Left renal cortex interstitium (tissue), 4 donors: ENCODE measurements at places on chromosomes 5 and 9.

GRCh38 chr5:132825033-132825833, 5.2 kb downstream of the SHROOM1 start:
- DNase-seq, result no peak

GRCh38 chr9:38639577-38639940, 19.2 kb upstream of the ANKRD18A start:
- no peak for DNase-seq

- no peak for DNase-seq
Observed at GRCh38 chr5:141850244-141850768, 27.9 kb downstream of the PCDH1 start.

DNA sequence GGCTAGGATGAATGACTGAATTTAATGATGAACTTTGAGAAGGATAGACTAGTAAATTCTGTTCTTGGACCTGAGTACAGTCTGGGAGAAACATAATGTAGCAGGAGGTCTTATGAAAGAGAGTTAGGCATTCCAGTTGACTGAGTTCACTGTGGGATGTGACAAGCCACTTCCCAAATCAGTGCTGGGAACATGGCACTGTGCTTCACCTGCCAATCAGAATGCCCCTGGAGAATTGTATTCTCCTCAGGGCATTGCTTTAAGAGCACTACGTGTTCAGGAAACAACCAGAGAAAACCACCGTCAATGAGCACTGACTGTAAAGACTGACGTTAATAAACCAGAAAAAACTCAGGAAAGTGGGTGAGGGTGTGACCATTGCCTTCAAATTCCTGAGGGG, 1.2 kb downstream of the CCDC107 start:
- no peak for DNase-seq

GRCh38 chr5:126395198-126395597, 28.0 kb upstream of the GRAMD2B start:
- no peak for DNase-seq

- no peak for DNase-seq
Observed at GRCh38 chr5:144467792-144468191, 297.1 kb downstream of the KCTD16 start.

DNA sequence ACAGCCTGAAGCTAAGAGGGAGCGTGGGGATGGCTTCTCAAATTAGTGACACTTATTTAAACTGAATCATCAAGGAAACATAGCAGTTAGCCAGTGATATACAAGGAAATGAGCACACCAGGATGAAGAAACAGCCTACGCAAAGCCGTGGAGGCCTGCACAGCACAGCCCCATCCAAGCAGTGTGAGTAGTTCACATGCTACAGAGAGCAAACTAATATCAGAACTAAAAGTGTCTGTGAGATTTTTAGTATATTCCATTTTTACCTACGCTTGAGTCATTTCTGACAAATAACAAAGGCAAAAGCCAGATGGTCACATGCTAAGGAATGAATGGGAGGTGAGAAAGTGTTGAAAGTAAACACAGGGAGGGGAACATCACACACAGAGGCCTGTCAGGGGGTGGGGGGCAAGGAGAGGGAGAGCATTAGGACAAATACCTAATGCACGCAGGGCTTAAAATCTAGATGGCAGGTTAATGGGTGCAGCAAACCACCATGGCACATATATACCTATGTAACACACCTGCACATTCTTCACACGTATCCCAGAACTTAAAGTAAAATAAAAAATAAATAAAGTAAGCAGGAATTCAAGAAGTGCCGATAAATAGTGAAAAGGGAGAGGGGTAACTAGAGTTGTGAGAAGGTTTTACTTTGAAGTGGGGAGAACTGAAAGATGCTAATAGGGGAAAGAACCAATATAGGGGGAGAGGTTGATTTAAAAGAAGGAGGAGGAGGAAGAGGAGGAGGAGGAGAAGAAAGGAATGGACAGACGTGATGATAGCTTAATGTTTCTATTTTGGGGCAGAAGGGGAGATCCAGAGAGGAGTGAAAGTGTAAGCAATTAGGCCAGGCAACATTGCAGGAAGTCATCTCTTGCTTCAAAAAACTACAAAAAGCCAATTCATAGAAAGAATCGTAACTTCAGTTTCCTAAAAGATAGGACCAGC, 100.9 kb upstream of the PTGER4 start:
- no peak for DNase-seq

DNA sequence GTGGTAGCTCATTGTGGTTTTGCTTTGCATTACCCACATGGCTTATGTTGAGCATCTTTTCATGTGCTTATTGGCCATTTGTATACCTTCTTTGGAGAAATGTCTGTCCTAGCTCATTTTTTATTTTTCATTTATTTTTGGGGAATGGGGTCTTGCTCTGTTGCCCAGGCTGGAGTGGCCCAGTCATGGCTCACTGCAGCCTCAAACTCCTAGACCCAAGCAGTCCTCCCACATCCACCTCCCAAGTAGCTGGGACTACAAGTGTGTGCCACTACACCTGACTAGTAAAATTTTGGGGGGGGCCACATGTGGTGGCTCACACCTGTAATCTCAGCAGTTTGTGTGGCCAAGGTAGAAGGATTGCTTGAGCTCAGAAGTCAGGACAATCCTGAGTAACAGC, 77.4 kb downstream of the UBE2R2 start:
- no peak for DNase-seq

DNA sequence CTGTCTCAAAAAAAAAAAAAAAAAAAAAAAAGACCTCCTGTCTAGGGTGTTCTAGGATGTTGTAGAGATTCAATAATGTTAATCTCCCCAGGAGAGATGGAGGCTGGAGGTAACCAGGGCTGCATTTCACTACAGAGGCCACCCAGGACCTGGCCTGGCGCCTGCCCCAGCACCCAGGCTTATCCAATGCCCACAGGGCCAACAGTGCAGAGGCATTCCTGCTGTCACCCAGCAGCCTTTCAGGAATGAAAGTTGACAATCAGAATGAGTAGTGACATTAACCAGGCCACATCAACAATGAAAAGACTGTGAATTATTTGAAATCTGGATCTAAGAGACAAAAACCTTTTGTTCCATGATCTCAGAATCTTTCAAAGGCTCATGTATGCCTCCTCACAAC, 36.2 kb upstream of the GABRP start:
- DNase-seq, result no peak

- no peak for DNase-seq
Observed at GRCh38 chr5:79105868-79106267, 5.7 kb upstream of the BHMT start.

- DNase-seq, result no peak
Observed at GRCh38 chr5:129172580-129172979, 78.0 kb downstream of the ISOC1 start.

GRCh38 chr9:120875195-120875565, 1.8 kb downstream of the PHF19 start:
- no peak for DNase-seq

GRCh38 chr9:98519641-98520040, 189.1 kb downstream of the GABBR2 start:
- no peak for DNase-seq

DNA sequence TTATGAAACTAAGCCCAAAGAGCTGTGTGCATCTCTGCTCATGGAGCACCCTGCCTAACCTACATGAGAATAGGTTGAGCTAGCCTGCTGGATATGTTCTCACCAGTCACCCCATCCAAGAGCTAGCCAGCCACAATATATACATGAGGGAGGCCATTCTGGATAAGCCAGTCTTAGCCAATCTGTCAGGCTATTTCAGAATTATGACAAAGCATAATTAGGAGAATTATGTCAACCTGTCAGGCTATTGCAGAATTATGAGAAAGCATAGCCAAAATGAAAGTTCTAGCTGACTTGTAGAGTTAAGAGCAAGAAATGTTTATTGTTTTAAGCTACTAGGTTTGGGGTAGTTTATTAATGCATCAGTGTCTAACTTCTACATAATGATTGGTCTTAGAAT, 189.8 kb downstream of the WDR70 start:
- DNase-seq, result no peak

DNA sequence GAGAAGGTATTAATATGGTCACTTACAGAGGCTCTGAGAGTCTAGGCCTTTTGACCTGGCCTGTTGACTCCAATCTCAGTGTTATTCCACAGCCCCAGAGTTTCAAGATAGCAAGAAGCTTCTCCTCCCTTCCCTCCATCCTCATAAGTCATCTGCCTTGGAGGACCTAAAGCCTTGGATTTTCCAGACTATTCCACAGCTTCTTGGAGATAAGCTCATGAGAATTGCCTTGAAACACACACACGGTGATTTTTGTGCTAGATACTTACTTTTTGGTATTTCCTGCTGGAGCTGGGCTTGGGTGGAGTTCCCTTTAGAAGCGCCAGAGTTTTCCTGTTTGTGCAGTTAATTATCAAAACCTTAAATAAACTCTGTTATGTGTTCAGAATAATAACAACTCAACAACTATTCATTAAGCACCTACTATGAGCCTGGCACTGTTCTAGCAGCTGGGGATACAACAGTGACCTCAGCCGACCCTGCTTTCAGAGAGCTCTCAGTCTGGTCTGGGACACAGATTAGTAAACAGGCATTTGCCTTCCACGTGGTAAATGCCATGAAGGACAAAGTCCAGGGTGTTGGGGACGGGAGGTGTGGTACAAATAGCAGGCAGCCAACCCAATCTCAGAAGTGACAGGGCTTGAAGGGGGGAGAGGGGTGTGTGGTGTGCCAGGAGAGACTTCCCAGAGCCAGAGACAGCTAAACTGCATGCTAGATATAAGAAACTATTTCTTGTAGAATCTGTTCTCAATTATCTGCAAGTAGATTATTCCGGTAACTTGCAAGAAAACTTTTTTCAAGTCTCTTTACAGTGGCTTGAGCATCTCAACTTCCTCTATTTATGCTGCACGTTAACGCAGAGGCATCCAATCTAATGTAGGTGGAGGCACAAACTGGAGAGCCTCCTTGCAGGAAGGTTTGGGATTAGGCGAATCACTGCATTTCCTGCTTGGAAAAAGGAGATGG, 55.9 kb upstream of the KLF9 start:
- DNase-seq, result peak; percentile 19

GRCh38 chr5:88279584-88279983, 10.9 kb upstream of the TMEM161B start:
- DNase-seq, result no peak

DNA sequence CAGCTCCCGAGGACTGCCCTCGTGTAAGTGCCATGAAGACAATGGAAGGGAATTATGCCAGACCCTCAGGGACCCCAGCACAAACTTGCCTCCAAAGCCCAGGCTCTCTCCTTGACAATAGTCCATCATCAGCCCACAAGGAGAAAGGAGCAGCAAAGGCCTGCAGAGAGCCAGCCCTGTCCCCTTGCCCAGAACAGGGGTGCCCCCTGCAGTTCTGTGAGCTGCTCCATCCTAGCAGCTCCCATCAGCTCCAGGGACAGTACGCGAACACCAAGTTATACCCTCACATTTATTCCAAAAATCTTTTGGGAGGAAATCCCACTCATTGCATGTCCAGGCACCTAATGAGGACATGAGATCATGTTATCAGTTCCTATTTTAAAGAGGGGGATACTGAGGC, 11.1 kb downstream of the BARX1 start:
- DNase-seq, result no peak

GRCh38 chr5:117103703-117104102, 529.1 kb upstream of the SEMA6A start:
- no peak for DNase-seq

DNA sequence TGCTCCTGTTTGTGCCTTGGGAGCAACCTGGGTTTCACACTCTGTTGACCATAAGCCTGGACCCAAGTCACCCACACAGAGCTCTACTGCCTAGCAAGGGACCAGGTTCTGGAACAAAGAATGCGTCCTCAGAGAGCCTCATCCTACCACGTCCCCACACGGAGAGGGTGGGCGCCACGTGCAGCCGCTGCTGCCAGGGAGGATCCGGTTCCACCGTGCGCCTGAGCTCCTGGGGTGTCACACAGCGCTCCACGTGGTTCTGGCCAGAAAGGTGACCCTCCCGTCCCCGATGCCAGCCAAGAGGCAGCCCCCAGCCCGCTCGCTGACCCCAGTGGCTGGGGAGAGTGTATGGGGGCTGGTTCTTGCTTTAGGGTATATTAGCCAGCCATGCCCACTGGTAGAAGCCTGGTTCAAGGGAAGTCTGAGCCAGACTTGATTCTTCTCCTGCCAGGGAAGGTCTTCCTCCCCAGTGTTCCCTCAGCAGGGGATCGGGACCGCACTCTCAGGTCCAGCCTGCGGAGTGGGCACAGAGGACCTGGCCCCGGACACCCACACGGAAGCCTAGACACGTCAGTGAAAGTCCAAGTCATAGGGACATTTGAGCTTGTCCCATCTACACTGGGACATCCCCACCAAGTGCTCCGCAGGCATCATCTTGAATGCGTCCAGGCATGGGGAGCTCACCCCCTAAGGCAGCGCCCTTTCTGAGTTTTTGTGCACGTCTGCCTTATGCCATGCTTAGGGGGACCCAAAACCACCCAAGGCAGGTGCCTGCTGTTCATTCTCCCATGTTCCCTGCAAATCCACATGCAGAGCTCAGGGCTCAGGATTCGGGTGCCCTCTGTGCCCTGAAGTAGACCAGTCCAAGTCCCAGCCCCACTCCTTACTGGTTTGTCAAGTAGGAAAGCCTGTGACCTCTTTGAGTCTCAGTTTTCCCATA, 2.4 kb downstream of the FCN1 start:
- DNase-seq, result no peak

DNA sequence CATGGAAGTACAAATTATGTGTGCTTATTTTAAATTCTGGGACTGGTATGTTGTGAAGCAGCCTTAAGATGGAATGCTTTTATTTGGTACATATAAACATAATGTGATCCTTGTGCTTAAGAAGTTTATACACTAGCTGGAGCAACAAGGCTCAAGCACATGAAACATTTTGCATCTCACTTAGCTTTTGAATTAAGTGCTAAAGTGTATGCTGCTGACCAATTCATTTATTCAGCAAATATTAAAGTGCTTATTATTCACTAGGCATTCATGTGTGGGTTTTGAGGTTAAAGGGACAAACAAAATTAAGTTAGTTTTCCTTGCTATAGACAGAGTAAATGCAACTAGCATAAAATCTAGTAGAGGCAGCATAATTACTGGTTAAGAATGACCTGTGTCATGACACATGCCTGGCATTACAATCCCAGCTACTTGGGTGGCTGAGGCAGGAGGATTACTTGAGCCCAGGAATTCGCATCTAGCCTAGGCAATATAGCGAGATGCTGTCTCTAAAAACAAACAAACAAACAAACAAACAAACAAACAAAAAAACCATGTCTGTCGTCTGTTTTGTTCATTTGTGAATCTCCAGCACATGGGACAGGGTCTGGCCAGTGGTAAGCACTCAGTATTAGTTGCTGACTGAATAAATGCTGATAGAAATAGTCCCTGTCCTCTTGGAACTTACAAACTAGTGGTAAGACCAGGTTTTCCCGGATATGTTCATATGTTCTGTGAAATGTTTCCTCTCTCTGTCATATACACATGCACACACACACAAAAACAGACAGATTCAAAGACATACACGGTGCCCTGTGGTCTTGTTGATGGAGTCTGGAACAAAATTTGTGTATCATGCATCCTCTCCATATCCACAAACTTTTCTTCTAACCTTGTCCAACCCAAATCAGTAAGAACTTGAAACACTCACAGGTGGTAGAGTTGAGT, 41.9 kb upstream of the TNFAIP8 start:
- DNase-seq, result no peak
